ENCODE measurements at places on chromosomes 2 and 18.

- DNase-seq, result no peak
Measured at GRCh38 chr2:151029406-151030157, 232.1 kb downstream of the RBM43 start.

DNA sequence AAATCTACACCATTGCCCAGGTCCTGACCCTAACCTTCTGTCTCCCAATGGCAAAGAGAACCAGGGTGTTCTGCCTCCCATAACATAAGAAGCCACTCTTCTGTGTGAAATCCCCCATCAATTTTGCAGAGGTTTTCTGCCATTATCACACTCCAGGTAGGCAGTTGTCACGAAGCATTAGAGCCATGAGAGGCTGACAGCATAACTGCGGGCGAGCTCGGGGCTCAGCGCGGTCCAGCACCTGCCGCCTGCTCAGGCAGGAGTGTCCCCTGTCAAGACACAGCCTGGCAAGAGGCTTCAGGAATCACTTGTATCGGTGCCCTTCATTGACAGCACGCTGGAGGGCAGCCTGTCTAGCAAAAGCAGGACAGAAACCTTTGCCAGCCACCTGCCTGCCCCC lies 251.2 kb downstream of the SATB2 start:
- no peak for DNase-seq

- DNase-seq, result peak; percentile 9
Measured at GRCh38 chr2:117536139-117536538, 278.4 kb upstream of the DDX18 start.

- no peak for DNase-seq
Measured at GRCh38 chr2:96158554-96158940, 13.3 kb upstream of the DUSP2 start.

DNA sequence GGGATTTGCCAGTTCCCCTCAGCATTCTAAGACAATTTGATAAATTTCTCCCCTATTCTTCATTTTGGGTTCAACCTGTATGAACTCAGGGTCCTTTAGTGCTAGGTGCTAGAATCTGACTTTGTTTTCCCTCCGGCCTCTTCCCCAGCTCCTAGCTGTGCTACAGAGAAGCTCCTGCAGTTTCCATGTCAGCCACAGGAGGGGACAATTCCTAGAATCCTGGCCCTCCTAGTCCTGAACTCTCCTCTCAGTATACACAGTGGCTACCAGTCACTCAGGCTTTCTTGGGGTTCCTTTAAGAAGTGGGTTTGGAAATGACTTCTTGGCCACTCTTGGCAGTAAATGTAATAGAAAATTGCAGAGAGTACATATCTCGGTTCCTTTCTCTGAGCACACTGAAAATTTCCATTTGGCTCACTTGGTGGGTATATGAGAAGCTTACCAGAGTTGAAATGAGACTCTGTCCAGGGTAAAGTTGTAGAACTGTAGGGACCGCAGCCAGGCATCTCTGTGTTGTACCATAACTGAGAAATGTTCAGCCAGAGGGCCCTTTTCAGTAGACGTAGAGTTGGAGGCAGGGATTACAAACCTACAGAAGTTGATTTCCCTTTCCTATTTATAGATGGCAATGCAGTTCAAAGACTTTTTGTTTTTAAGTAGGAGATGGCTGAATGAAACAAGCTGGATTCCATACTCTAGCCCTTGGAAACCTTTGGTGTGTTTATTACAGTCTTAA lies 5.0 kb upstream of the CHST10 start:
- DNase-seq, result peak; percentile 52

DNA sequence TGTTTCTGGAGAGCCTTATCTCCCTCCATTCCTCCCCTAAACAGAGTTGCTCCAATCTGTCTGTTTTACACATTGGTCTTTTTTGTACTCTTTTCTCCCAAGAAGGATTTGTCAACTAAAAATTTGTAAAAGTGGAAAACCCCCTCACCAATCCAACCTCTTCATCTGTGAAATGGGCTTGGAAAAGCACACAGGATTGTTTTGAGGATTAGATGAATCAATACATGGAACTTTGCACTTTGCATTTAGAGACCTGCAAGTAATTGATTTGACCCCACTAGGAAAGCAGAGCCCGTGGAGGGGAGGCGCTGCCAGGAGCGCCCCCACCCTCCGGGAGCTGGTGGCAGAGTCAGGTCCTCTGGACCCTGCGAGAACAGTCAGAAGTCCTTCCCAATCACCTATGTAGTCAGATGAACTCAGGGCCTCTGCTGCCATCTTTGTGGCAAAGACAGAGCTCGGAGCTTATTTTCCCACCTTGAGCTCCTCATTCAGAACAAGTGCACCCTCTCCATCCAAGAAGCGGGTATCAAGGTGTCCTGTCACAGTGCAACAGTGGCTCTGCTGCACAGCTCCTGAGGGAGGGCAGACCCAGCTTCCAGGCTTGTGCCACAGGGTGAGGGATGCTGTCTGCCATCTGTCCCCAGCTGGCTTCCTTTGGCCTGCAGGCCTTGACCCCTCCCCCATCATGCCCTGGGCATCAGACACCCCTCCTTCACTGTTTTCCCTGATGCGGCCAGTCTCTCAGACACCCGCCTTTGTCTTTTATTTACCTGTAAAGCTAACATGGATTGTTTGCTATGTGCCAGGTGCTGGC lies 1.7 kb upstream of the TMEM185B start:
- no peak for DNase-seq

- no peak for DNase-seq
Measured at GRCh38 chr2:65436824-65437221, 4.4 kb upstream of the SPRED2 start.
